GM06990 (cell line): ENCODE measurements at places on chromosomes 4 and X.

DNA sequence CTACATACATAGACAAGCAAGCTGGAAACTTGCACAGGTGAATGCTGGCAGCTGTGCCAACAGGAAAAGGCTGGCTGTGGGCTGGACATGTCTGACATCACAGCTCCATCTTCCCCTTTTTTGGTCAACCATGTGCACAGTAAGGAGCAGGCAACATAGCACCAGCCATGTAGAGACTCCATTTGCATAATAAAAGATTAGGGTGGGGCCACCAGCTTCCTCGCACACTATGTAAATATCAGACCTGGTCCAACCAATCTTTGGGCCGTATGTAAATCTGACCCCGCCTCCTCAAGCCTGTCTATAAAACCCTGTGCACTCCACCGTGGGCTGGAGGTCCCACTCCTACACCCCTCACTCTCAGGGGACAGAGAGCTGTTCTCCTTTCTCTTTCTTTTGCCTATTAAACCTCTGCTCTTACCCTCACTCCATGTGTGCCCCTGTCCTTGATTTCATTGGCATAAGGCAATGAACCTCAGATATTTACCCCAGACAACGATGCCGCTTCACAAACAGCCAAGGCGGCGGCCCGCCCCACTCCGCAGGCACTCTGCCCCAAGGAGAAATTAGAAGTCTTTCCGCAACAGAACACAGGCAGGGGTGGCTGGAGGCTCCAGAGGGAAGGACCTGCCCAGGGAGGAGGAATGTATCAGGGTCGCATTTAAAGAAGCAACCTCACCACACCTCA, 862.2 kb downstream of the TRIML1 start:
- no peak for DNase-seq

GRCh38 chr4:48187813-48188212, 53.8 kb upstream of the TXK start:
- DNase-seq, result no peak

DNA sequence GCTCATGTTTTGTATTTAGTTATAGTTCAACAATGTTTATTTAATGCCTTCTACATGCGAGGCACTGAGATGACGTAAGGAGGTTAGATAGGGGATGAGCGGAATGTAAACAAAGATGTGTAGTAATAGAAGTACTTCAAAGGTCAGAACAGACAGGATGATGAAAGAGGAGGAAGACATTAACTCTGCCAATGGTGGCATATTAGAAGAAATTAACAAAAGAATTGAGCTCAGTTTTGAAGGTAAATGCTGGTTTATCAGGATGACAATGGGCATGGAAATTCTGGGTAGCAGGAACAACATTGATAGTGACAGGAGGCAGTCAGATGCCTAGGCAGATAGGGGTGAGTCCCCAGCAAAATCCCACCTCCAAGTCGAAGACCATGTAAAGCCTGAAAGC, 62.3 kb upstream of the PGRMC2 start:
- DNase-seq, result no peak

GRCh38 chr4:189615217-189615663, 325.4 kb upstream of the FRG1 start:
- DNase-seq, result no peak

- DNase-seq, result no peak
These were observed 177.3 kb upstream of the FAT1 start for GRCh38 chr4:186900984-186901383.

DNA sequence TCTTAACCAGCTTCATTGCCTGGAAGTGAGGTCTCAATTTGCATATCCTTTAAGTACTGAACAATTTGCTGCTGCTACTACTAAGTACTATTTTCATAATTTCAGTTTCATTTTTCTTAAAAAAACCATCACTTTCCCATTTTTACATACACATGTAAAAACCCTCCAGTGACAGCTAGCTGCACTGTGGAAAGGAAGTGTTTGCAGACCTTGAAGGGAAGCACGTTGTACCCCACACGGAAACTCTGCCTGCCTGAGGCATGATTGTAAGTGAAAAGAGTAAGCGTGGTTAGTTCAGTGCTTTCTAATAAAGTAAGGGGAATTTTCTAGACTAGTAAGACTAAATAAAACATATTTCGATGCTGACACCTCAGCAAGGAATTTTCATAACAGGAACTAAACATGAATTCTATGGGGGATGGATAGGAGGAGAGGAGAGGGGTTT, 103.6 kb downstream of the RAPGEF2 start:
- peak; percentile 37 for DNase-seq

GRCh38 chr4:183995570-183995969, 90.5 kb downstream of the STOX2 start:
- no peak for DNase-seq

- no peak for DNase-seq
These were observed 202.3 kb upstream of the FSTL5 start for GRCh38 chr4:162366146-162366545.

DNA sequence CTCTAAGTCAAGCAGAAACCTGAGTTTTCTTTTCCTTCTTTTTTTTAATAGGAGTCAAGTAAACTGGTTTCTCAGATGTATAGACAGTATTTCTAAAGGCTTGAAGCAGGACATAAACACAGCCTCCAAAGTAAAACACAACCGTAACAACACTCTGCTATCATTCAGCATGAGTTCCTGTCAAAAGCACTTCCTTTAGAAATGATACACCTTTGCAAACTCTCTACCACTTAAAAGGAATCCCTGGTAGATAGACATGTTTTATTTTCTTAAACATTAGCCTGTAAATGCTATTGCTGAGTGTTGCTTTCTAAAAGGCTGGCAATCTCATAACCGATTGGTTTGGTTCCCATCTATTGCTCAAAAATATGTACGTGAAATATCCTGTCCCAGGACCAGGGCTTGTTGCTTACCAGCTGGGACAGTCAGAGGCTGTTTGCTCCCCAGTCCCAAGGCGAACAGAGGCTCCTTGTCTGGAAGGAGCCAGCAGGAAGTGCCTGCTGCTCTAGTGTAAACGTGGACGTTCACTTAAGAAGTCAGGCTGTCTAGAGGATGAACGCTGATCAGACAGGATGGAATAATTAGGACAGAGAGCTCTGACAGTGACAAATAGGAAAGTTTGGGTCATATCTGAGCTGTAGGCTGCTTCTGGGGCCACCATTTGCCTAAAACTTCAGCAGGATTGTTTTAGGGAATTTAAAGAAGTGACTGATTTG, 173.9 kb upstream of the KLF3 start:
- DNase-seq, result no peak

DNA sequence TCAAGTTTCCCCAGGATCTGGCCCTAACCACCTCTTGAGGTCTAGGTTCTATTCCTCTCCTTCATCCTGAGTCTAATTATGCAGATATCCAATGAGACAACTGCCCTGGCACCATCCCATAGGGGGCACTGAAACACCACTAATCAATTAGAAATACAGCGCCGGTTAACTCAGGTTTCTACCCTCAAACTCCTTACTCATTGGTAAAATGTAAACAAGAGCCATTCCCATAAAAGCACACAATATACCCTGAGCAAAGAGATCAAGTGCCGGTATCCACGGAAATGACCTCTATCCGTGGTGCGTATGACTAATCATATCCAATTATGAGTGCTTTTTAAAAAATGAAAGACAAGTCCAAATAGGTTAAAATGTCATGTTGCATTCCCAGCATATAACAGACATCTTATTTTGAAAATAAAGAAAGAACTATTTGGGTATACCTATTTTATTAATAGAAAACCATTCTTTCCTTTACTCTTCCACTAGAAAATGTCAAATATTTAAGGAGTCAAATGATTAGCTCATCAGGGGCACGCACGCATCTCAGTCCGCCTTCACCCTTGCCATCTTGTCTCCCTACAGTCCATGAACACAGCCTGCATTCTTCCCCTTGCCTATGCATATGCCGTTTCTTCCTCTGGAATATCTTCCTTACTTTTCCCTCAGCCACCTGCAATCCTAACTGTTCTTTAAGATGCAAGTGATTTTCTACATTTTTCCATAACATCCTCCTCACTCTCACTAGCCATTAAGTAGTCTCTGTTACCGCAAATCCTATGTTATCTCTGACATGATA, 141.1 kb downstream of the MAML3 start:
- DNase-seq, result no peak

GRCh38 chr4:182969651-182970279, 52.6 kb upstream of the DCTD start:
- no peak for DNase-seq

DNA sequence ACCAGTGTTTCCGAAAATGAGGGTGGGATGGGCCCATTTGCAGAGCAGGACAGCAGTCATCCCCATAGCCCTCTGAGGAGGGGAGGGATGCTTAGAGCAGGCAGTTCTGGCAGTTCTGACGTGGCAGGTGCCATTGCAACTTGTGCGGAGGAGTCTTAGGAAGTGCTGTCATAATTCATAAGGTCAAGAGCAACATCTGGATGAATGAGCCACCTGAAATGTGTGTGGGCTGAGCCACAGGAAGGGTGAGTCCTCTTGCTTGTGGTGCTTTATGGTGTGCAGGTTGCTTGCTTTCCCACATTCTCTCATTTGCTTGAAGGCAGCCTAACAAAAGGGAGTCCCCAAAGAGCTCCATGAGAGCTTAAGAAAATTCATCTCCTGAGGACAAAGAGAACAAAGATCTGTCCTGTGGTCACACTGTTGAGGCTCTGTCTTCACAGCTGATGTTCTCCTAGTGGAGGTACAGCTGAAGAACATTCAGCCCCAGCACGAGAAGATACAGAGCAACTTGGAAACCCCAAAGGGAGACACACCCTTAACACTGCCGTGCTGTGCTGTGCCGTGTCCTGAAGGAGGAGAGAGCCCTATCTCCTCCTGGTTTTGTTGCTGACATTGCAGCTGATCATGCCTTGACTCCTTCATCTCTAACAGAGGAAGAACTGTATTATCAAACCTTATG, 60.3 kb downstream of the DLG3 start:
- no peak for DNase-seq

DNA sequence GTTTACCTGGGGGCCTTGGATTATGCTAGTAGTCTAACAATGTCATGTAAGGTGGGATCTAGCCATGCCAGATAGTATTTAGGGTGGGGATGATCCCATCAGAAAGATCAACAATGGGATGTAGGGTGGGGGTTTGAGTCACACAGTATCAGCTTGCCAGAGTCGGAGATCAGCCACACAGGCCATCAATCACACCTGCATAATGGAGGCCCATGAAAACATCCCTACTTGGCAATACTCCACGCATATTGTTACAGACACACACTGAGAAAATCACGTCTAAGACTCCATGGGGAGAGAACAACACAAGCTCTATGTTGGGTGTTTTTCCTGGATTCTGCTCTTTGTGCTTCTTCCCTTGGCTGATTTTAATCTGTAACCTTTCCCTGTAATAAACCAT, 49.5 kb upstream of the SLC25A4 start:
- DNase-seq, result no peak

- no peak for DNase-seq
These were observed 92.3 kb upstream of the ADRA2C start for GRCh38 chr4:3673716-3674478.

GRCh38 chr4:38664706-38665401, 855 bp downstream of the KLF3 start:
- DNase-seq, result no peak

- DNase-seq, result no peak
These were observed 11.6 kb downstream of the BLTP1 start for GRCh38 chr4:122163767-122164166.

DNA sequence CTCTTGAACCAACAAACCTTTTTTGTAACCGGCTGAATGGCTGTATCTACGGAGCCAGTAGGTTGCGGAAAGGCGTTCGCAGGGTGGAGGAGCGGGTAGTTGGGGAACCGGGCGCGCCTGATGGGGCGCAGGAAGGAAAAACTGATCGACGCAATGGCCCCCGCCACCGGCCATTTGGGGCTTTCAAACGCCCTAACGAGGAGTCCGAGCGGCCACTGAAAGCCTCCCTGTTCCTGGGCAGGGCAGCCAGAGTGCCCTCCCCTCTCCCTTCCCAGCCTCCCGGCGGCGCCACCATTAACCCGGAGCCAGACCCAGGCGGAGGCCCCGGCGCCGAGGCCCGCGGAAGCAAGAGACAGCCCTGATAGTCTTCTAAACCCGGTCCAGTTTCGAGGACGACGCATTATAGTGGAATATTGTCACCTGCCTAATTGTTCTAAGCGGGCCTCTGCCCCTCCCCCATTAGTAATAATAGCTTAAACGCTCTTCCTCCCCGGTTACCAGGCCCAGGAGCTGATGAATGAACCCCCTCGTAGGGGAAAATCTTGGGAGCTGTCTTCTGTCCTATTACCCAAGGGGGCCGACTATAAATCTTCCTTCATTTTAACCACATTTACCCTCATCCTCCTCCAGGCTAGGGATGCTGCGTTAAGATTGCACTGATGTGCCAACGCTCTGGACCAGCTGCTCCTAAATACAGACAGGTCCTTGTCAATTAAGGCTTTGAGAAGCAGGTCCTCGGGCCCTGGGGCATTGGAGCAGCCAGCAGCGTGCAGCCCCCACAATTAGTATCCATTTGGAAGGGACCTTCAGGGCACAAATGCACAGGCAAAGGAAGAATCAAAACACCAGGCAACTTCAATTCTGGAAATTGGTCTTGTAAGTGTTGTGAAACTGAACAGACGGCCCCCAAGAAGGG, 61.6 kb upstream of the TMEM33 start:
- DNase-seq, result no peak

DNA sequence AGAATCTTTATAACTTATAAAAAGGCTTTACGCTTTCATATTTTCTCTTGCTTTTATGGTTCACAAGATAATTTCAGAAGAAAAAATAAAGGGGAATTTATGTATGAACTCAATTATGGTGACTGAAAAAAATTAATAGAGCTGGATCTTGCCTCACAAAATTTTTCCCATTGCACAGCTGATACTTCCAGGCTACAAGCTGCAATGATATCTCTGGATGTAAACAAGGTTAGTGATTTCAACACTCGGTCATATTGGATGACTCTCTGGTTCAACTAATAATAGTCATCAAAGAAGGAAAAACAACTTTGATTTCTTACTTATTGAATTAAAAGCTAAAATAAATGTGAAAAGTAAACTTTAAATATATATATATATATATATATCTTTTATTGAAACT, 868.0 kb downstream of the FAT4 start:
- DNase-seq, result no peak

DNA sequence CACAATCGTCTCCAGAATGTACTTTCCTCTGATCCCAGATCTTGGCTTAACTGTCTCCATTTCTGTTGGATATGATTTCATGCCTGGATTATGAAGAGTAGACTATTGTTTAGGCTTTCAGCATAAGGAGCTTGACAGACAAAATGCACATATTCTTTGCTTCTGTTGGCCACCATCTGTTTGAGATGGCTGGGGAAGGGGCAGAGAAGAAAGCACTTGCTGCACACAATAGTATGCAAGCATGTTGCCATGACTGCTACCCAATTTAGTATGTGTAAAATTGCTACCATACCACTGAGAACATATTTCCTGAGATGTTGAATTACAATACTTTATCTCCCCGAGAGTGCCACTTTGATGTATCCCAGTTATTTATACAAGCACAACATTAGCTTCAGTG, 127.9 kb upstream of the BMPR1B start:
- no peak for DNase-seq

- DNase-seq, result no peak
These were observed 3.1 kb downstream of the COX18 start for GRCh38 chr4:73066445-73066844.

DNA sequence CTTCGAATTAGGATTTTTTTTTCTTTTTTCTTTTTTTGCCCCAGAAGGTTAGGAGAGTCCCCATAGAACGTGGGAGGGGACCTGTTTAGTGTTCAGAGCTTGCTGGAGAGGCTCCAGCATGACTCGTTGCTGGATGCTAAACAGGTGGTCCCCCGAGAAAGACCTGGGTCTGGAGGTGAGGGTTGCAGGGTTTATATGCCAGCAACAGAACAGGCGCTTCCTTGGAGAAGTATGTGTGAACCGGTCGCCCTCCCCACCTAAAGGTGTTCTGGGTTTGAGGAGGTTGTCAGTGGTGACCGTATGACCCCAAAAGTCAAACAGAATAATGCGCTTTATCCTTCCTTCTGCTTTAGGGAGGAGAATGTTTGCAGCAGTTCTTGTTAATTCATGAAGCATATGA, 52.1 kb upstream of the SHOX start:
- DNase-seq, result no peak
